ENCODE measurements at places on chromosomes 13 and 19.

- no peak for DNase-seq
Observed at GRCh38 chr13:21686751-21687391, 16.0 kb downstream of the FGF9 start.

DNA sequence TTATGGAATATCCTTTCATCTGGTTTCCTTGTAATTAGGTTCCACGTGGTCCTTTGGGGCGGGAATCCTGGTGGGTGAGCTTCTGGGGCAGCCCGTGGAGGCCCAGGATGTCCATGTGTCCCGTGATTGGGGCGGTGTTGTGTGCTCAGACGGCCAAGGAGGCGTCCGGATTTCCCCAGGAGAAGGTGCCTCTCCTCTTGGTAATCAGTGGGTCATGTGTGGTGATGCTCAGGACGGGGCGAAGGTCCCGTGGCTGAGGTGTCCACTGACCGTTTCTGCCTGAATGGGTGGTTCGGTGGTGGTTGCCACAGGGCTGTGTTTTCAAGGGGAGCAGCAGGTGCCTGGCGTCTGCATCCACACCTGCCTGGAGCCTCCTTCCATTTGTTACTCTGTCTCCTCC, 52.2 kb upstream of the F7 start:
- no peak for DNase-seq

GRCh38 chr19:16856091-16856490, 26.9 kb downstream of the SIN3B start:
- DNase-seq, result no peak

GRCh38 chr13:52850072-52850395, 1.6 kb upstream of the PCDH8 start:
- no peak for DNase-seq

GRCh38 chr19:46356149-46357055, 9.5 kb downstream of the PPP5C start:
- DNase-seq, result no peak

DNA sequence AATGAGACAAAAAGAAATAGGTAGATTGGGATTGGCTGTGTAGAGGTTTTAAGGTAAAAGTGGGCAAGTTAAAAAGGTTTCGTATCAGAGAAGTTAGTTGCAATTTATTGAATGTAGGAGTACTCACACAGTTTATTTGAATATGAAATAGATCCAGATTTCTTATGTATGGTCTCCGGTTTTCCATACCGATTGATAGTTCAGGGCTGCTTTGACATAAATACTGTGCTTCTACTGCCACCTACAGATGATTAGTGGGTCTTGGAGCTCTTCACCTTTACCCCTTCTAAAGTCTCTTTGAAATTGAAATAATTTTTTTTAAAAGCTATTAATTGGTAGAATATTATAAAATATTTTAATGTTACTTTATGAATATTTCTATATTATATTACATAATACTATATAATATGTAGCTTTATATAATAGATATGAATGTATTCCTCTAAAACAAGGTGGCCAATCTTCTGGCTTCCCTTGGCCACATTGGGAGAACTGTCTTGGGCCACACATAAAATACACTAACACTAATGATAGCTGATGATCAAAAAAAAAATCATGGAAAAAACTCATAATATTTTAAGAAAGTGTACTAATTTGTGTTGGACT, 7.7 kb upstream of the GPR18 start:
- peak; percentile 51 for DNase-seq

DNA sequence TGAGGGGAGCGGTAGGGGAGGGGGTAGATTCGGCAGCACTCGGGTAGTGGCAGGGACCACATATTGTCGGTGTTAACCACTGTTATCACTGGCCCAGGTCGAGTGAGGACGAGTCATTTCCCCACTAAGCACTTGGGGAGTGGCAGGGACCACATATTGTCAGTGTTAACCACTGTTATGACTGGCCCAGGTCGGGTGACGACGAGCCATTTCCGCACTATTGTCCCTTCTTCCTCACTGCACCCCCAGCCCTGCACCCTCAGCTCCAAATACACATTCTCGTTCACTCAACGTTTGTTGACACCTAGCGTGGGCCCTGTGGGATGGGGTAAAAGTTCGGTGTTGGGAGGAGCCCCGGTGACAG, 467 bp upstream of the CLN5 start:
- peak; percentile 24 for DNase-seq

DNA sequence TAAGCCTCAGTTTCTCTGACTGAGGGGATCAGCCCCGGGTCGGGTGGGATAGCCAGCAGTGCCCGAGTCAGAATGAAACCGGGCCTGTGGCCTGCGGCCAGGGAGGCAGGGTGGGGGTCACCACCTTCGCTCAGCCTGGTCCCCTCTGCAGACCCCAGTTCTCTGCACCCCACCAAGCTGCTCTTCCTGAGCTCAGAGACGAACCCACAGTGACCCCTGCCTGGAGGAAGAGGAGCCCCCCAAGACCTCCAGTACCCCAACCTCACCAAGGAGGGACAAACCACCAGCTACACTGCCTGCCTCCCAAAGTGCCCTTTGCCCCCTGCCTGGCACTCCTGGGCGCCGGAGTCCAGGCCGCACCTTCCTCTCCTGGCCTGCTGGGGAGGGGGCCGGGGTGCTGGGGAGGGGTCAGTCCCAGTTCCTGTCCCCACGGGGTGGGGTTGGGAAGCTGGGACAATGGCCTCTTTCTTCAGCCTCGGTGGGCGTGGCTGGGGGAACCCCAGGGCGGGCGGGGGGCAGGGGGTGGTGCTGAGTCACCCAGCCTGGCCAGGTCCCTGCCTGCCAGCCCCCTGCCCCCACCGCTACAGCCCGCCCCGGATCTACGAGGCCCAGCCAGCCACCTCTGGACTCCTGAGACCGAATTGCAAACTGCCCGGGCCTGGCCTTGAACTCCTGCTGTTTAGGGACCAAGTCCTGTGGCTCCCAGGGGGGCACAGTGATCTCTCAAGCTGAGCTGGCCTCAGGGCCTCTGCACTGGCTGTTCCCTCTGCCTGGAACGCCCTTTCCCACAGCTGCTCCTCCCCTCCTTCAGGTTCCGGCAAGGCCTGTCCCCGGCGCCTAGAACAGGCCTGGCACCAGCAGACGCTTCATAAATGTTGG, 14.3 kb downstream of the ZBTB7A start:
- no peak for DNase-seq

DNA sequence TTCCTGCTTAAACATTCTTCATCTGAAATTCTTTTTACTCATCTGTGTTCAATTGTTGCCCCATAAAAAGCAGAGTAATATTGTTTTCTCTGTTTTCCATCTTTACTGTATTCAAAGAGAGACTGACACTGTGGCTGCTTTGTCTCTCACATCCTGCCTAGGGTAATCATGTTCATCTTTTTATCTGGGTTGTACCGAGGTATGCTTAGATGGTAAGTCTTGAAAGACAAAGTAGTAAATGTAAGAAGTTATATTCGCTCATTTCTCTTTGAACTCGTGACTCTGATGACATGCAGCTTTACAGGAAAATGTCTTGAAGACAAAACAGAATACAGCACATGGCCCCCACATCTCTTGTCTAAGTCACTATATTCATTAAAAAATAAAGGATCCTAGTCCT, 20.0 kb upstream of the CYSLTR2 start:
- no peak for DNase-seq

DNA sequence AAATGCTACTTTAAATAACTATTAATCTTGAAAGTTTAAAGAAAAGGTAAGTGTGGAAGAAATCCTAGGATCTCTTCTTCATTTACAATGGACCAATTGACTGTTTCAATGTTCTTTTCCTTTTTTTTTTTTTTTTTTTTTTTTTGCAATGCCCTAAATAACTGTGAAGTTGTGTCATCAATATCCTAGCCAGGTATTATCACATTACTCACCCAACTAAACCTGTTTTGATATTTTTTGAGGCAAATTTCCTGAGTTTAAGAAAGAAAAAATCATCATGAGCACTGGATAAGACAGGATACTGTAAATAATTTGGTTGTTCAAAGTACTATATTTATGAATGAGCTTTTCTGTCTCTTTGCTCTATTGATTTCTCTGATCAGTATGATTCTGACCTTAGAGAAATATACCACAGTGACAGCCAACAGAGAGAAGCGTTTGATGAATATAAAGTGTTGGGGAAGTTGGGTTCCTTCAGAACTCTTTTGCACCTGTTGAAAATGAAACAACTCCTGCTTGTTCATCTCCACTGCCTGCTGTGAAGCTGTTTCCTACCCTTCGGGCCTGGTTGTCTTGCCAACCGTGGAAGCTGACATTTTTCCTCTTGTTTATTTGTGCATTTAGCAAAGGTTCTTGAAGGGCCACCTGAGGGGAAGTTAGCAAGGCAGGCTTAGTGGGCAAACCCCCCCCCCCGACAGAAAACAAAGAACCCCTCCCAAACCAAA, 1220.5 kb upstream of the SLC10A2 start:
- no peak for DNase-seq

DNA sequence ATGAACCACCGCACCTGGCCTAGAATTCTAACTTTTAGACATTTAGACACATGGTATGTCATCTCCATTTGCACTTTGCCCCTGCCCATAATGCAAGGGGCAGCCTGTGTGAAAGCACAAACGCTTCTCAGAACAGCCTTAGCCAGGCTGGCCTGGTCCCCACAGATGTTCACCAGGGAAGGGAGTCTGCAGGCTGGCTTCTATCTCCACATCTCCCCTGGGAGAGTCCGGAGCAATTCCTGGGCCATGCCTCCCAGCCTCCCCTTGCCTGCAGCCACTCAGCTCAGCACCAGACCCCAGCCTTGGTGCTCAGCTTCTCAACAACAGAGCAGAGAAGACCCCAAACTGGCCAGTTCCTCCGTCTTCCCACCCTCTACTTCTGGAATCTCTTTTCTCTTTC, 21.7 kb upstream of the LSM14A start:
- no peak for DNase-seq

DNA sequence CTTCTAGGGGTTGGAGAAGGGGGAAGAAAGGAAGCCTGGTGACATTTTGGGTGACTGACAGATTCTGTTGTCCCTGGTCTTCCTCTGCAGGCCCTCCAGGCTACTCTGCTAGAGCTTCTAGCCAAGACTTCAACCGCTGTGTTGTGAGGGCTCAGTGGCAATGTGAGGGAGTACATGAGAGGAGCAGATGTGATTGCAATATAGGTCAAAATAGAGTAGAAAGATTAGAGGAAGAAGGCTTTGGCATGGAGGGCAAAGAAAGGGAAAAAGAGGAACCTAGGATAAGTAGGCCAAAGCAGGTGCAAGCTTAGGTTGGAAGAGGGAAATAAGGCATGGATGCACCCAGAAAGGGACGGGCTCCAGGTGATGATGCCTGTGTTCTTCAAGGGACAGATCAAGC, 216.9 kb downstream of the RGCC start:
- no peak for DNase-seq

DNA sequence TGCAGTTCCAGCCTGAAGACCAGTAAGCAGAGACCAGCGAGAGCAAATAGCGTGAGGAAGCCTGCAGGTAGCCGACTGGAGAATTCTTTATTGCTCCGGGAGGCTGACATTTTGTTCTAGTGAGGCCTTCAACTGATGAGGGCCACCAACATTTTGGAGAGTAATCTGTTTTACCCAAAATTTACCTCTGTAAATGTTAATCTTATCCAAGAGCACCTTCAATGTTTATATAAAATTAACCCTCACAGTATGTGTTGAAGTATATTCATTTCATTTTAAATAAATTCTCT, 546.4 kb upstream of the SLITRK5 start:
- no peak for DNase-seq

DNA sequence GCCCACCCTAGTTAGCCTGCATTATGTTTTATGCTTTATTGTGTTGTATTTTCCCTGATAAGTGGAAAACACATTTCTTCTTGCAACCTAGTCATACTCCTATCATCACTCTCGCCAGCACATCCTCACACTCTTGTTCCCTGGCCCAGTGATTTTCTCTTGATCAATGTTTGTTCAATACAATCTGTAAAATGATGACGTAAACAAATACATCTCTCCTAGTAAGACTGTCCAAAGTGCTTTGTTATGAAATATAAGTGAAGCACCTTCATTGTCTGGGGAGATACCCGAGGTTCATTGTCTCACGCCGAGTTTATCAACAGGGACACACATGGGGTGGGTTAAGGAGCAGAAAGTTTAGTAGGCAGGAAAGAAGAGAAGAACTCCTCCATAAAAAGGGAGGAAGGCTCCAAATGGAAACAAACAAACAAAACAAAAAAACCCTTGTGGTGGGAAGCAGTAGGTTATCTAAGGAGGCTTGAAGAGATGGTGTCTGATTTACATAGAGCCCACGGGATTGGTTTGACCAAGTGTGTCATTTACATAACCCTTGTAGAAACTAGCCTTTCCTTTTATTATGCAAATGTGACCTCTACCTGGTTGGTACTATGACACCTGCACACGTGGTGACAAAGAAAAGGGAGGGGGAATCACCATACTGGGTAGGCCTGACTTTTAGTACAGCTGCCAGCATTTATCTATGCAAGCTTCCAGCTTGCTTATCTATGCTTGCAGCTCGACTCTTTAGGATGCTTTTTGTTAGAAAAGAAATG, 1317.9 kb upstream of the SPRY2 start:
- DNase-seq, result no peak

GRCh38 chr19:40252395-40252794, 25.9 kb upstream of the CCNP start:
- no peak for DNase-seq

GRCh38 chr19:3367628-3368440, 1.5 kb downstream of the NFIC start:
- DNase-seq, result peak; percentile 30

DNA sequence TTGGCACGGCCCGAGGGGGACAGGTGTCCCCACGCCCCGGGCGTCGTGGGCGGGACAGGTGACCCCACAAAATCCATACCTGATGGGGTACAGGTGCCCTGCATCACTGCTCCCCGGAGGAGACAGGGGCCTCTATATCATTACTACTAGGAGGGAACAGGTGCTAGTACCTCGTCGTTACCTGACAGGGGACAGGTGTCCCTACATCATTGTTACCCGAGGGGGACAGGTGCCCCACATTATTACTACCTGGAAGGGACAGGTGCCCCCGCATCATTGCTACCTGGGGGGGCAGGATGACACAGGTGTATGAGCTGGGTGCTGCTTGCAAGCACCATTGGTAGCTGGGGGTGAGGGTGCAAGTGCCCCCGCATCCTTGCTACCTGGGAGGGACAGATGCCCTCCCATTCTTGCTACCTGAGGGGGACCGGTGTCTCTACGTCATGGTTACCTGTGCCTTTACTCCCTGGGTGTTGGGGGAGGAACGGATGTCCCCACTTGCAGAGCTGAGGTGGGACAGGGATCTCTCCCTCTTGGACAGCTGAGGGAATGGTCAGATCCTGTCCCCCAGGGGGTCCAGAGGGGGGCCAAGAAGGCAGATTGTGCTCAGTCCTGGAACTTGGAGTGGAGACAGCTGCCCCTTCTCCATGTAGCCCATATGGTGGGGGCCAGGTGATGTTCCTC, 620 bp downstream of the CRTC1 start:
- DNase-seq, result no peak

DNA sequence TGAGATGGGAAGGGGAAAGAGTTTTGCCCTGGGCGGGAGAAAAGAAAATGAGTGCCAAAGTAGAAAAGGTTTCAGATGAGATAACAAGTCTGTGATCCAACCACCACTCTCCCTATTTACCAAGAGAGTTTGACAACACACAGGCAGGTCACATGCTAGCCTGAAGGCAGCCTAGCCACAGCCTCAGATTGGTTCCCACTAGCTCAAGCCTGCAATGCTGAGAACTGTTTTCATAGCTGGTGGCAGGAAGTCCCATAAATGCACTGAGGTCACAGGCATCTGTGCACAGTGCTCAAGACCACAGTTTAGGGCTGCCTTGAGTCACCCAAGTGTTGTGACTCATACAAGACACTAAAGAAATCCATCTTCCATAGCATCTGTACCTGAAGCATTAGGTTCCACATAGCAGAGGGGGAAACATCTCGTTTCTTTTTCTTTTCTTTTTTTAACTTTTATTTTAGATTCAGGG, 18.5 kb upstream of the POP4 start:
- peak; percentile 67 for DNase-seq

- DNase-seq, result no peak
Observed at GRCh38 chr19:37114001-37114400, 35.8 kb downstream of the ZNF420 start.

GRCh38 chr19:48804496-48804895, 6.3 kb downstream of the BCAT2 start:
- DNase-seq, result no peak

Measured in fibroblast of skin of right biceps (primary cell).